Amniotic epithelial cell (primary cell): ENCODE measurements at places on chromosomes 5 and 9.
A peak's percentile ranks its signal among the peaks of the same experiment; 100 is the strongest.

DNA sequence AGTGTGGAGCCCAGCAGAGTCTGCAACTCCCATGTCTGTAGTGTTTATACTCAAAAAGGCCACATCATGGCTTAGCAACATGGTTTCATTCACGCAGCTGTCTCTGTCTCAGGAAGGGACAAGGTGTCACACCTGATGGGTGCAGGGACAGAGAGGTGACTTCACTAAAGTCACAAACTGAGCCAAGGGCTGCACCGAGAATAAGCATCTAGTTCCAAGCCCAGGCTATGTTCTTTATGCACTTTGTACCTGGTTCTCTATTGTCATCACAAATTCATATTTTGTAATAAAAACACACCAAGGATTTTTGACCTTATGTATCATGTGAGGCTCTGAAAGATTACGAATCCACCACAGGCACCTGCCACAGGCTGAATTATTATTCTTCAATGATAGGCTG, 64.9 kb upstream of the STK32A start:
- no peak for DNase-seq

DNA sequence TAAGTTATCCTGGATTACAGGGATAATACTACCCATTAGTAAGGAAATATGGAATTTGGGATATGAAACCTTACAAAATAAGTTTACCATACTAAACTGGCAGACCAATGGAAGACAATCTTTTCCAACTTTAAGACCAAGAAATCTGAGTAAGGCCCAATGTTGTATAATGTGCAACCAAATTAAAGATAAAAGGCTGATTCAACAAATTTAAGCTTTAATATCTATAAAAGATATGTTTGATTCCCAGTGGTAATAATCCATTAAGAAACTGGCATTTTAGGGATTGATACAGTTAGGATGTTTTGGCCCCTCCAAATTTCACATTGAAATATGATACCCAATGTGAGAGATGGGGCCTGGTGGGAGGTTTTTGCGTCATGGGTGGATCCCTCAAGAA, 66.6 kb downstream of the DROSHA start:
- DNase-seq, result no peak

GRCh38 chr5:127867022-127867783, 164.0 kb downstream of the CCDC192 start:
- DNase-seq, result no peak

GRCh38 chr9:7545371-7546165, 254.0 kb downstream of the DMAC1 start:
- DNase-seq, result no peak

GRCh38 chr5:38433160-38433861, 123.1 kb downstream of the LIFR start:
- DNase-seq, result peak; percentile 86

DNA sequence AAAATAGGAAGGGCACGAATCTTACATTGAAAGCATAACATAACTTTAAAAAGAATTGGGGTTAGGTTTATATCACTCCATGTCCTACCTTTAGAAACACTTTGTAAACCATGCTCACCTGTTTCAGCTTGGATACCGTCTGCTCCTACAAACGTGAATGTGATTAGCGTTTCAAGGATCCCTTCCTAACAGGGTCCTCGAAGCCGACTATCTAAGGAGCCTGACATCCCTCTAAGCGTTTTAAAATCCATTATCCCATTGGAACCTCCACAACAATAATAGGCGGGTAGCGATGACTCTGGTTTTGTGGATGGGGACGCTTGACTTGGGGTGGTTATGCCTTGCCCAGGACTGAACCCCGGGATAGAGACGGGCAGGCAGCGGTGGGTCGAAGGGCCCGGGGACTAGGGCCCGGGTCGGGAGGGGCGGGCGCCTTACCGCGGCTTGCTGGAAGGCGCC, 937 bp downstream of the SVEP1 start:
- DNase-seq, result no peak

GRCh38 chr9:134011401-134011800, 13.9 kb upstream of the BRD3OS start:
- DNase-seq, result no peak

DNA sequence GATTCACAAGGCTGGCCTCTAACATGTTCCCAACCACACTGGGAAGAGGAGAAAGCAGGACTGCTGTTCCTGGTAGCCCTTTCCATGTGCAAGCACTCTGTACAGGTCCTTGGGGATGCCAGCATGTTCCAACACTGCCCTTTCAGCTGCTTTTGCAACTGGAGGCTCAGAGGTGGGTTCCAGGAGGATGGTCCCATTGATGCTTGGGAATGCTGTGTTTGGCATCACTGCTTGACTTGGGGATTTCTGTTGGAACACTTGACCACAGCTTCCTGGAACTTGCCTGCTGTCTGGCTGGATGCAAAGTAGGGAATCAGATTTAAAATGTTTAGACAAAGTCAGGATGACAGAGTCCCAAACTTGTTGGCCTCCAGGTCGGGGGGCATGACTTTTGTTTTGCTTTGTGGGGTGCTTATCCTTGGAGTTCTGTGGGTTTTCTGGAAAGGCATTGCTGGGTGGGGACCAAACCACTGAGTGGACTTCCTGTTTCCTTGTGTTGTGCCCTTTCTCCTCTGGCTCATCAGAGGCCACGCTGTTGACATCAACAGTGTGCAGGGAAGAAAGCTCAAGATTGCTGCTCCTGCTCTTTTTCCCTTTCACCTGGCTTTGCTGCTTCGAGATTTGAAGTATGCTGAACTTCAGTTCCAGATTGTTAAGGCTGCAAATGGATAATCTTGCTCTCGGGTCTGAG, 148.5 kb upstream of the RPS23 start:
- DNase-seq, result no peak

- DNase-seq, result no peak
Measured at GRCh38 chr5:98780390-98780789, 6.9 kb downstream of the RGMB start.

GRCh38 chr9:133098104-133098754, 22.8 kb downstream of the RALGDS start:
- DNase-seq, result no peak

DNA sequence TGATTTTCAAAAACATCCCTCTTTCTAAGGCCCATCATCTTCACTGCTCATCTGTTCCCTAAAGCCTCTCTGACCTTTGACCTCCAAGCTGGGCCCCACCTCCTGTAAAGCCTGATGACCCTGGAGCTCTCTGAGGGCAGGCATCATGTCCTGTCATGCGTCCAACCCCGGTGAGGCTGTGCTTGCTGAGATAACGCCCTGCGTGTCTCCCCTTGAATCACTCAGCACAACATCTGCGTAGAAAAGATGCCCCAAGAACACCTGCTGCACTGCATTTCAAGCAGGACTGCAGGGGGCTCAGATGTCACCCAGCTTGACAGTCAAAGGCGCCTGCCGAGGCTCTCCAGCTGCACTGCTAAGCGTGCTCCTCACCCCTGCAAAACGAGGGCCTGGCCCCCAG, 78.0 kb downstream of the OTULIN start:
- DNase-seq, result no peak

GRCh38 chr5:10248378-10249260, 1.1 kb downstream of the ATPSCKMT start:
- DNase-seq, result no peak

GRCh38 chr5:127517110-127517479, 345 bp upstream of the PRRC1 start:
- DNase-seq, result peak; percentile 37

- DNase-seq, result peak; percentile 48
Measured at GRCh38 chr9:21996438-21996837, 1.8 kb downstream of the CDKN2B-AS1 start.

- no peak for DNase-seq
Measured at GRCh38 chr5:6106756-6107155, 271.6 kb downstream of the MED10 start.

- peak; percentile 89 for DNase-seq
Measured at GRCh38 chr5:32044939-32045338, 129.2 kb downstream of the GOLPH3 start.
